ENCODE measurements at places on chromosomes 6 and 20.
A peak's percentile ranks its signal among the peaks of the same experiment; 100 is the strongest.

GRCh38 chr6:45478240-45478639, 100.5 kb upstream of the SUPT3H start:
- peak; percentile 77 for DNase-seq

DNA sequence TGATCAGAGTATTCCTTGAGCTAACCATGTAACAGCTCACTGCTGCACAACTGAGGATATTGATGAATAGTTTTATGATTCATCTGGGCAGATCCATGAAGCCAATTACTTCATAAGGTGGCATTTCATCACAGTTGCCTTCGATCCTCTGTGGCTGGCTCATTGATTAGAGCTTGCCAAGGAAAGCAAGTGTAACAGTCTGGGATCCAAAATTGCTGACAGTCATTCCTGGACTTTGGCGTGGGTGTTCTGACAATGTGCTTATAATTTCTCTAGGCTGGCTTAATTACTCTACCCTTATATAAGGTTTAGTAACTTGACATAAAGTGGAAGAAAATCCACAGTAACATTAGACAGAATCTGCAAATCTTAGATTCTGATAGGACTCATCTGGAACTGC, 551.3 kb upstream of the CDH4 start:
- no peak for DNase-seq

DNA sequence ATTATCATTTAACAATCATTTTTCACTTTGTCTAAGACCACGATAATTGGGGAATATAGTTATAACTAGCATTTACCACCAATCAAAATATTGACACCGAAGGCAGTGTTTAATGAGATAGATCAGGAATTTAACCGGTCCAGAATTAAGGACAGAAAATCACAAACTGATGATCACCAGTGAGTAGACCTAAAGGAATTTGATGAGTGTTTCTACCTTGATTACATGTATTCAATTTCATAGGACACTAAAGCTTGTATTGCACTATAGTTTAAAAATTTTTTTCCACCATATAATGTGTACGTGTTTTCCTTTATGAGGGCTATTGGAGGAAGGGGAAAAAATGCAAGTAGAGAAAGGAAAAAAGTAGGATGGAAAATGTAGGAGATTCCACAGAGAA, 22.6 kb upstream of the ARHGAP18 start:
- DNase-seq = no peak

DNA sequence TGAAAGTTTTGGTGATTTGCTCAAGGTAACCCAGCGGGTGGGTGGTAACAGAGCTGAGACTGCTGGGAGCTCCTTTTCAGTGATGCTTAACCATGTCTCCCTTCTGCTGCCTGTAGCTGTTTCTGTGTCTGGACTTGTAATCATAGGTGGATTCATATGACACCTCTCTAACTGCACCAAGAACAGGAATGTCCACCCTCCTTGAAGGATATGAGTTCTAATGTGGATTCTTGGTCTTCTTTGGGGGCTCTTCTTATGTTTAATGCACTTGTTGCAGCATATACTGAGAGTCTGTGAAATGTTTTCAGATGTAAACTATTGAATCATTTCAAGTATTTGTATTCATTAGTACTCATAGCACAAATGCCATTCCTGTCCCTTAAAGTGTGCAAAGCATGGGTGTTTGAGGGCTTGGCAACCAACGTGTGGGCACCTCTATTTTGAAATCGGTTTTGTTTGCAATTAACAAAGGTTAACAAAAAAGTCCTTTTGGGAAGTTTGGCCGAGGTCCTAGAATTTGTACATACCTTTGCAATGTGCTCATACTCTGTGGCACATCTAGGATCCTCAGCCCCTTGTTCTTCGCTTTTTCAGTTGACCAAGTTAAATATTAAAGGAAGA, 138.0 kb downstream of the SOX4 start:
- DNase-seq = peak; percentile 16

DNA sequence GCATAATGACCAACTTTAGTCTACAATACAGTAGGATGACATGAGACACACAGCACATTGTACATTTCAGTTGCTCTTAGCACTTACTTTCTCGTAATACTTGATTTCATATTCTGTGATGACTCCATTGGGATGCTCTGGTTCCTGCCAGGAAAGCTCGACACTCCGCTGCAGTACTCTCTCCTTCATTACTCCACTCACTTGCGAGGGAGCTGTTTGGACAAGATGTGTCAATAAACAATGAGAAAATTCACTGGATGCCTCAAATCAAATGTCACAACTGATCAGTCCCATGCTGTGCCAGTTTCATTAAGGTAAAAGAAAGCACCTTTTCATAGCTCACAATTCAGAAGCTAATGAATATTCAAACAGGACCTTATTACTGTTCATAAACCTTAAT, 147.1 kb downstream of the EPHA7 start:
- DNase-seq = no peak

- DNase-seq = no peak
Measured at GRCh38 chr6:39228992-39229767, at the start of gene KCNK5. Gene KCNK5 (minus strand): TSS chr6:39229475. CDS start chr6:39229111, 364 bp downstream.

- DNase-seq = no peak
Measured at GRCh38 chr6:34602318-34603111, 46.4 kb upstream of the SPDEF start.

DNA sequence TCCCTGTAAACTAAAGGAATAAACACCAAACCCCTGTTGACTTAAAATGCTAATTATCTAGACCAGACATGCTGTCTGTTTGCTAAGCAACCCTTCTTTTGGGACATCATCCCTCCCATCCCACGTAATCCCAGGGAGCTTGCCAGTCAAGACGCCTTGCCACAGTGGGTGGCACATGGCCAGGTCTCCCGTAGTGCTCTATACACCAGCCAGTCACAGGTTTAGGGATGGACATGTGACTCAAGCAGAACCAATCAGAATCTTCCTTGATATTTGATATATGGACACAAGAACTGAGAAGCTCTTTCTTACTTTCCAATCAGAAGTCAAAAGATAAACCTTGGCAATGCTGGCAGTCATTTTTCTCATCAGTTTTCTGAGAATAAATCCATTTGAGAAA, 60.0 kb downstream of the CNKSR3 start:
- no peak for DNase-seq

DNA sequence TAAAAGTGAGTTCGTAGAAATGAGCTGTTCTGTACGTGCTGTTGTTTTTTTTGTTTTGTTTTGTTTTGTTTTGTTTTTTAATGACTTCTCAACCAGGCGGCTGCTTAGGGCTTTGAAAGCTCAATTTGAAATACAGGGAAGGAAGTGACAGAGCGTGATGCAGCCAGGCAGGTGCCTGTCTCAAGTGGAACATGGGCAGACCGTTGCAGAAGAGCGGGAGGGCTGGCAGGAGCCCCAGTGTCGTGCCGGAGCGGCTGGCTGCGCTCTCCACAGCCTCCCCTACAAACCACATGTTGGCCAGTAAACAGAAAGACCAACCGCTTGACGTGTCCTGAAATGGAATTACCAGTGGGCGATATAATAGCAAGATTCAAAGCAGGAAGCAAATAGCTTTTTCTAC, 164.9 kb upstream of the RREB1 start:
- no peak for DNase-seq
